ENCODE measurements at places on chromosomes 5 and 9. TPM values are rescaled to one million over a fixed set of nuclear protein-coding genes. Genes with fewer than 3 reads are reported as not detected.

DNA sequence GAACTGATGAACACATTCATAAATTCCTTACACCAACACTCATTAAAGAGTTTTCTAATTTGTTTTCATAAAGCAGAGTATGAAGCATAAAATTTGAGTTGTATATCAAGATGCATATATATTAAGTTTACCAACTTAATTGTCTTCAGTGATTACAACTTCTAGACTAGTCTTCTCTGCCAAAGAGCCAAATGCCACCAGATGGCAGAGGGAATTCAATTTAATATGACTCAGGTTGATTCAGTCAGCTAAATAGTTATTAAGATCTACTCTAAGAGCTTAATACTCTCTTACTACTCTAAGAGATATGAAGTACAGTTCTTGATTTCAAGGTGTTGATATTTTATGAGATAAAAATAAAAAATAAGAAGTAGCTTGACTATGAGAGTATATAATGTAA, 53.4 kb downstream of the CDH10 start:
- no peak for DNase-seq

GRCh38 chr9:131720330-131720729, 19.5 kb downstream of the RAPGEF1 start:
- DNase-seq, result no peak

- DNase-seq, result no peak
Observed at GRCh38 chr5:75242067-75242466, 5.4 kb upstream of the ANKRD31 start.

- no peak for DNase-seq
Observed at GRCh38 chr9:117296453-117296852, 118.4 kb downstream of the ASTN2 start.

DNA sequence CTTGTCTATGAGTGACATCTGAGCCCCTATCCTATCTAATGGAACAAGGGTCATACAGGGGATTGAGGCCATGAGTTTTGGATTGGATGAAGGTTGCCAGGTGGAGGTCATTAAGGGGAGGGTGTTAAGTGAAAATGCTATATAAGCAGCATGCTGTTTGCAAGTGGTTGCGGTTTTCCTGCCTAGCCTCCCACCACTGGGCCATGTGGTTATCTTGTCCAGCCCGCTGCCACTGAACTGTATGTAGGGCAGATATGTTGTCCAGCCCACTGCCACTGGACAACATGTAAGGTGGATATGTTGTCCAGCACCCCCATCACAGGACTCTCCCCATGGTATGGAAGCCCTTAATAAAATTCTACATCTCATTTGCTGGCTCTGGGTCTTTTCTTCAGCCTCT, 200.0 kb downstream of the FGF10 start:
- no peak for DNase-seq

GRCh38 chr5:10387690-10388089, 34.2 kb downstream of the MARCHF6 start:
- no peak for DNase-seq

DNA sequence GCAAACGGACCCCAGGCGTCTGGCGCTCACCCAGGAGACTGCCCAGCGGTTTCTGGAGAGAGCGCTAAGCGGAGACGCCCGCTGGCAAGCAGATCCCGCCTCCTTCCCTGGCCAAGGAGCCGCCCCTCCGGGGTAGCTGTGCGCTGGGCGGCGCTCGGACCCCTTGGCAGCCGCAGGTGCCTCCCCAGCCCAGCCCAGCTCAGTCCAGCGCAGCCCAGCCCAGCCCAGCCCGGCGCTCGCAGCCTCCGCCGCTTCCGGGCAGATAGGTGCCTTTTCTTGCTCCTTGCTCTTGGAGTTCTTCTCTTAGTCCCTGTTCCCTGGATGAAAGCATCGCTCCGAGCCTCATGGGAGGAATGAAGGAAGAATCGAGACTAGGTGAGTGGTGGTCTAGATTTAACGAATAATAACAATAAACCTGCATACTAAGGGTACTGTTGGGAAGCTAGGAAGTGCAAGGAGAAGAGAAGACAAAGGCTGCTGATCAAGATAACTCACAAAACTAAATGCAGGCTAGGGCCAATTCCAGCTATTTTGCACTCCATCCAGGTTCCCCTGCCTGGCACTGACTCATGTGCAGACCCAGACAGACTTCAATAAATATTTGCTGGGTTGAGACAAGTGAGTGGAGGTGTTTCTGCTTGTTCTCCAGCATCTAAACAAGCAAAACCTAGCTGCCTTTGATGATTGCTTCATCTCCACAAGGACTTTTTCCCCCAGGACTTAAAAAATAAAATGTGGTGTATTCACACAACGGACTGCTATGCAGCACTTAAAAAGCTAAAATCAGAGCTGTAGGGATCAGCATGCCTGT, at the start of gene STK32A:
Gene STK32A (plus strand): TSS at position 202 of the 811 bp plus-strand sequence. CDS start 4,609 bp downstream, outside the sequence.
- DNase-seq, result no peak

DNA sequence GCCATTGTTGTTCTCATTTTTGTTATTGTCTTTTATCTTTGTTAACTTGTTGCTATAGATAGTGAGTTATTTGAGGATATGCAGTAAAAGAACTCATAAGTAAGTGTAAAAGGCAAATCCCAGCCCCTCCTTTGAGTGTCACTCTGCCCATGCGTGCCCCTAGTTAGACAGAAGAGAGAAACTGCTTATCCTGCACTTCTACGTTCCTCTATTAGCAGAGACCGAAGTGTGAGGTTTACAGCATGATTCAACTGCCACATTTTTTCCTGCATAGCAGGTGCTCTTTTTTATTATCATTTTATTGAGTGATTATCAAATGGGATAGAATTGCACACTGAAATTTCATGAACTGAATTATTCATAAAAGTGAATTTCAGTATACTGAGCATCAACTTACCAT, 12.0 kb upstream of the DNAH5 start:
- DNase-seq, result no peak

- DNase-seq, result no peak
Observed at GRCh38 chr5:156914371-156914737, 48.7 kb downstream of the TIMD4 start.

DNA sequence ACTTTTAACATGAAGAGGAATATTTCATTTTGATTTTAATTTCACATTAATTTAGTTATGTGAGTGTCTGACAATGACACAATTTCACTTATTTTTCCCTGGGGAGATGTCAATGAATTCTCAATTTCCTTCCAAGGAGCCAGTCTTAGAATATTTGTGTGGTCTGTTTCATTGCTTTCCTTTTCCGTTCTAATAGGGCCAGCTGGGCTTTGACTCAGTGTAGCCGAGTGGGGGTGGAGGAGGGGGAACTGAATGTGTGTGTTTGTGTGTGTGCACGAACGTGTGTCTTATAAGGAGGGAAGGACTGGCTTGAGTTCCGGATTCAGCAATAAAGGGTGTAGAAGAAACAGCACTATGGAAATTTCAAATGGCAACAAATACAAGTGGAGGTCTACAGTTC, 100.0 kb downstream of the BASP1 start:
- DNase-seq, result no peak

- no peak for DNase-seq
Observed at GRCh38 chr5:72943307-72943706, 12.5 kb upstream of the FCHO2 start.

- no peak for DNase-seq
Observed at GRCh38 chr5:107011605-107012004, 659.1 kb downstream of the EFNA5 start.

DNA sequence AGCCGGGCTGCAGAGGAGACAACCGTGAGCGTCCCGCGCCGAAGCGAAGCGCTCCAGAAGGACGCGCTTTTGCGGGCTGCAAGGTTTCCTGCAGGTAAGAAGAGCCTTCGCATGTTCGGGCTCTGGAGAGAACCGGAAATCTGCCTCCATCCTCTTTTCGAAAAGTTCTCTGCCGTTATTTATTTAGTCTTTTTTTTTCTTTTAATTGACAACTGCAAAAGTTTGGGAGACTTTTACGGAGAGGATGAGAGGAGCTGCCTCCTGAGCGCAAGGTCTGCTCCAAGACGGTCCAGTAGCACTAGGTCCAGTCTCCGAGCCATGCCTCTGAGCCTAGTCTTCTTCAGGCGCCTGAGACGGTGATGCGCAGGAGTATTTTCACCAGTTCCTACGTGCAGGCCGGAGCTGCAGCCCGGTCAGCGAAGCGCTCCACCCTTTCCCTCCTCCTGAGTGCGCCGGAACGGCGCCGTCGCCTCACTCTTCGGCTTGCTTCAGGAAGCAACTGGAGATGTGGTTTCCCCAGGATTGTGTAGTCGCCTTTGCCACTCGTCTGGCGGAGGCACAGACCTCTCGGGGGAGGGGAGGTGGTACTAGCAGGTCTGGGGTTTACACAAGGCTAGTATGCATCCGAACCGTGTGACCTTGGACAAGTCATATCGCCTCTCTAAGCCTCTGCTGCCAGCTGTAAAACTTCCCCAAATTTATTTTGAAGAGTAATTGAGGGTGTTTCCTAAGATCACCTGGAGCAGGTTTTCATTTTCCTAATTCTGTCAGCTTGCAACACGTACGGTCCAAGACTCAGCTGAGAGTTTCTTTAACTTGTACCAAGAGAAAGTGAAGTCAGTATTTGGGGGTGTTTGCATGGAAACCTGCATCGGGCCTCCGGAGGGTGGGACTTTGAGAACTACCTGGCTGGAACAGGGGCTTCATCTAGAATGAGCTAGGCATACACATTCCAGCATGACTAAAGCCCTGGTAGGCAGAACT, 4.5 kb downstream of the POU4F3 start:
- no peak for DNase-seq

DNA sequence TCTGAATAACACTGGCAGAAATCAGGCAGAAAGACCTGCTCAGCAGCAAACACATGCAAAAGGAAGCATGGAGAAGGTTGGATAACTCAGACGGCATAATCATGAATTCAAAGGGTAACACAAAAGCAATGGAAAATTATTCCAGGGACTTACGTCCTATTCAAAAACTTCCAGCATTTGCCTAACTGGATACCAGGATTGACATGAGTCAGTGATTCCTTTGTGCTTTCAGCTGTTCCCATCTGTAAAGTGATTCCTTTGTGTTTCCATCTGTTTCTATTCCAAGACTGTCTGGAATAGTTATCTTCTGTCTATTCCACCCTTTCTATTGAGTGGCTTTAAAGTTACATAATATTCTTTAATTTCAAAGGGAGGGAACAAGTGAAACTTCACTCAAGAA, 1361.7 kb upstream of the CDH9 start:
- no peak for DNase-seq

DNA sequence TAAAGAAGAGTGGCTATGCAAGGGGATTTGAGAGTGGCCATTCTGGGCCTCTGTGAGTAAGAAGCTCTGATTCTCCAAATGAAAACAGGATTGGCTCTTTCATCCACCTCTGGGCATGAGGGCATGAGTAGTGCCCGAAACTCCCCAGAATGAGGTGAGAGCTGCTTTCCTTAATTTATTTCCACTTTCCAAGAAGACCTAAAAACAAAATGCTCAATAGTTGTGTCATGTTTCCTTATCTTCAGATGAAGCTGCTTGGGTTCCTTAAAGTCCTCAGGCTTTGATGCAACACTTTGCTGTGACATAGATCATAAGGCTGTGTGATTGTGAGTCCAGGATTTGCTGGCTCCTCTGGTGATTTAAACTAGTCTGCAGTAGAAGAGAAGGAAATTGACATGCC, 3.1 kb upstream of the ZCCHC10 start:
- no peak for DNase-seq

GRCh38 chr5:109164001-109164400, 245.8 kb downstream of the PJA2 start:
- DNase-seq, result no peak

Gene ADCY2
- not detected for total RNA-seq

Gene FNIP1
- total RNA-seq, result 27.5 TPM

Gene RNF208
- total RNA-seq, result 1.4 TPM

Gene PDLIM4
- total RNA-seq, result not detected

Measured in natural killer cell treated with Interleukin-12 subunit alpha and Interleukin-12 subunit beta and Interleukin-15 and Interleukin-18, amount 100 ng/mL, for 72 hours (primary cell).